Stimulated activated CD4-positive, alpha-beta T cell treated with anti-CD3 and anti-CD28 coated beads, Interleukin-2, amount 100 ng/mL, for 48 hours (primary cell): ENCODE measurements at places on chromosomes 13 and 19.
A peak's percentile ranks its signal among the peaks of the same experiment; 100 is the strongest.

DNA sequence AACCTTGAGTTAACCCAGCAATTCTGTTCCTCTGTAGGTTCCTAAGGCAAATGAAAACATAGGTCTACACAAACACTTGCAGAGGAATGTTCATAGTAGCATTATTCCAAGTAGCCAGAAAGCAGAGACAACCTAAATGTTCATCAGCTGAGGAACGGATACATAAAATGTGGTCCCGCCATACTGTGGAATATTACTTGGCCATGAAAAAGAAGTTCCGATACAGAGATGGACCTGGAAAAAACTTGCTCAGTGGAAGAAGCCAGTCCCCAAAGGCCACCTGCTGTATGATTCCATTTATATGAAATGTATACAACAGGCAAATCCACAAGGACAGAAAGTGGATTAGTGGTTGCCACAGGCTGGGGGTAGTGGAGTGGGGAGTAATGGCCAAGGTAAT lies 53.0 kb downstream of the ARHGEF18 start:
- no peak for DNase-seq

DNA sequence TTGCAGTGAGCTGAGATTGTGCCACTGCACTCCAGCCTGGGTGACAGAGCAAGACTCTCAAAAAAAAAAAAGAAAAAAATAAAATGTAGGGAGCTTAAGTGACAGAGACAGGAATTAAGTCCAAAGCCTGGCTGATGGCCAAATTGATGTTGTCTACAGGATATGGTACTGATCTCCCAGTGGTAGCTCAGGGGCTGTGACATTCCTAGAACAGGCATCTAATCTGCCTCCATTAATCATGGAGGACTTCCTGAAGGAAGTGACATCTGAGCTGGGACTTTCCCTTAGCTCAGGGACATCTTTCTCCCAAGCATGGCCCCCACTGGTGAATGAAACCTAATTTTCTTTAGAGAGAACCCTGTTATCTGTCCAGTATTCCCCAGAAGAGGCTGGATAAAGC lies 11.4 kb upstream of the EDDM13 start:
- no peak for DNase-seq

- no peak for DNase-seq
Measured at GRCh38 chr19:40933025-40933424, 51.0 kb upstream of the CYP2A7 start.

- DNase-seq, result no peak
Measured at GRCh38 chr13:100552755-100553154, 35.8 kb downstream of the GGACT start.

DNA sequence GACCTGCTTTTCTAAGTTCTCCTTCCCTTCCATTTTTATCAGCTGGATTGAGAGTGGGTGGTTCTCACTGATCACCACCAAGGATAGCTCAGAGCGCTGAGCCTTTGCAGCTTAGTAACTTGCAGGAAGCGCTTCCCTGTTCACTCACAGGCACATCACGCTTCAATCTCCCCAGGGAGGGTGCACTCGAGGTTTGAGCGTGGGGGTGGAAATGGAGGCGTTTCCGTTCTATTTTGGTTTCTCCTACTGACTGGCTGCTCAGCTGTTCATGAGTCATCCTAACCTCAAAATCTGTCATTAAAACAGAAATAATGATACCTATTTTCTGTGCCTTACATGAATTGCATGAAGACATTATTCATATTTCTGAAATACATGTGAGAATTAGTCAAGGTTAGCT lies 292.1 kb downstream of the SPRY2 start:
- peak; percentile 24 for DNase-seq

DNA sequence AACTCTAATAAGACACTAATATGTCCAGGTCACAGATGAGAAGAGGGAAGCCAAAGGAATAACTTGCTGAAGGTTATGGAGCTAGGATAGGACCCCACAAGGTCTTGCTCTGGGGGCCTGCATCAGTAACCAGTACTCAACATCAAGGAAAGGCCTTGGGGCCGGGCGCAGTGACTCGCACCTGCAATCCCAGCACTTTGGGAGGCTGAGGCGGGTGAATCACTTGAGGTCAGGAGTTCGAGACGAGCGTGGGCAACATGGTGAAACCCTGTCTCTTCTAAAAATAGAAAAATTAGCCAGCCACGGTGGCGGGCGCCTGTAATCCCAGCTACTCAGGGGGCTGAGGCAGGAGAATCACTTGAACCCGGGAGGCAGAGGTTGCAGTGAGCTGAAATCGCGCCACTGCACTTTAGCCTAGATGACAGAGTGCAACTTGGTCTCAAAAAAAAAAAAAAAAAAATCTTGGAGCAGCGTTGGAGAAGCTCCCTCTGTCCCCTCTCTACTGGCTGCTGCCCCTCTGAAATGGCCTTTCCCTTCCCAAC lies 1.8 kb downstream of the LONP1 start:
- DNase-seq, result peak; percentile 54

- DNase-seq, result peak; percentile 61
Measured at GRCh38 chr19:13842291-13843103, 34.4 kb upstream of the NANOS3 start.

DNA sequence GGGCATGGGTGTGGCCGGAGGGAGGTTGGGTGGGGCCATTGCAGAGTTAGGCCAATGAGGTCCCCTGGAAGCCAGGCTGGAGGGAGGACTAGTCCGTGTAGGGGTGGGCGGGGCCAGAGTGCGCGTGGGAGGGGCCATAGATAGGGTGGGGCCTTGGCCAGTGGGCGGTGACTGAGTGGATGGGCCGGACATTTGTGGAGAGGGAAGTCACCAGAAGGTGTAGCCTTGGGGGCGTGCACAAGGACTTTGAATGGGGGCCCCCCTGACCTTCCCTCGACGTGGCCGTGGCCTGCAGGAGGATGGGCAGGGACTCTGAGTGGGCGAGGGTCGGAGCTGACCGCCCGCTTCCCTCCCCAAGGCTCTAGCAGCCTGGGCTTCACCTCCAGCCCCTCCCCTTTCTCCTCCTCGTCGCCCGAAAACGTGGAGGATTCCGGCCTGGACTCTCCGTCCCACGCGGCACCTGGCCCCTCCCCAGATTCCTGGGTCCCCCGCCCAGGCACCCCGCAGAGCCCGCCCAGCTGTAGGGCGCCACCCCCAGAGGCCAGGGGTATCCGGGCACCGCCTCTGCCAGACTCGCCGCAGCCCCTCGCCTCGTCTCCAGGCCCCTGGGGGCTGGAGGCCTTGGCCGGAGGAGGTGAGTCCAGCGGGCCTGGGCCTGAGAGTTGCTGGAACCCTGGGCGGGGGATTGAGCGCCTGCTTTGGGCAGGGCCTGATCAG lies 16.5 kb upstream of the B3GNT3 start:
- peak; percentile 61 for DNase-seq

GRCh38 chr13:26465954-26466353 lies 91.5 kb upstream of the WASF3 start:
- no peak for DNase-seq

DNA sequence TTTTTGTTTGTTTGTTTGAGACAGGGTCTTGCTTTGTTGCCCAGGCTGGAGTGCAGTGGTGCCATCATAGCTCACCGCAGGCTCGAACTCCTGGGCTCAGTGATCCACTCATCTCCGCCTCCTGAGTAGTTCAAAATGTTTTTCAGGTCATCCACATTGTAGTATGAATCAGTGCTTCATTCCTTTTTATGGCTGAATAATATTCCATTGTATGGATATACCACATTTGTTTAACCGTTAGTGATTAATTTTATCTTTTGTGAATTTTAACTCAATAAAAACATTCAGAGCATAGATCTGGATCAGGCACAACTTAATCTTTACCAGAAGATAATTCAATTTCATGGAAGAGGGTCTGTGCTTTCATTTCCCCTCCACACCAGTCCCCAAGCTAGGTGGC lies 47.7 kb downstream of the VAV1 start:
- DNase-seq, result no peak

GRCh38 chr13:35349673-35350278 lies 126.7 kb downstream of the MAB21L1 start:
- DNase-seq, result no peak

DNA sequence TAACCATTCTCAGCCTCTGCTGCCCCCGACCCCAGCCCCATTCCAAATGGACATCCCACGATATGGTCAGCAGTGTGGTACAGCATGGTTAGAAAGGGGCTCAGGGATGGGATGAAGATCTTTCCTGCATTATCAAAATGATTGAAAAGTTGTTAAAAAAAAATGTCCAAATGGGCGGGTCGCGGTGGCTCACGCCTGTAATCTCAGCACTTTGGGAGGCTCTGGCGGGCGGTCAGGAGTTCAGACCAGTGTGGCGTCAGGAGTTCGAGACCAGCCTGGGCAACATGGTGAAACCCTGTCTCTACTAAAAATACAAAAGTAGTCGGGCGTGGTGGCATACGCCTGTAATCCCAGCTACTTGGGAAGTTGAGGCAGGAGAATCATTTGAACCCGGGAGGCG lies 54.3 kb upstream of the ZNF254 start:
- DNase-seq, result no peak

- DNase-seq, result no peak
Measured at GRCh38 chr13:101325423-101325822, 90.9 kb downstream of the NALCN start.

- no peak for DNase-seq
Measured at GRCh38 chr13:83220241-83220640, 662.0 kb downstream of the SLITRK1 start.

- no peak for DNase-seq
Measured at GRCh38 chr19:13666165-13666564, 98.2 kb upstream of the MRI1 start.

- DNase-seq, result no peak
Measured at GRCh38 chr13:43996221-43996620, 116.5 kb downstream of the LACC1 start.

DNA sequence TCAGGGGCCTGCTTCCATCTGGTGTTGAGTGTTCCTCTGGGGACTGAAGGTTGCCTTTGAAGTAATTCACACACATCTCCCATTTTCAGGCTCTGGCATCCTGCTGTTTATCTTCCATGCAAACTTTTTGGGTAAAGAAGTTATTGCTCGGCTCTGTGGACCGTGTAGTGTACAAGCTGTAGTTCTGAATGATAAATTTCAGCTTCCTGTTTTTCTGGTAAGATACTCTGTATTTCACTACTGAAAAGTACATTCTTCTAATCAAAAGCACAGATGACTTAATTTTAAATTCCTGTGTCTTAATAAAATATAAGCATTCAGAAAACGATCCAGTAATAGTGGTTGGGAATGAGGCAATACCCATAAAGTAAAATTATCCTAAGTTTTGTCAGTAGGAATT lies 36.7 kb downstream of the MPHOSPH8 start:
- DNase-seq, result no peak

GRCh38 chr19:47569331-47569730 lies 3.6 kb downstream of the ZNF541 start:
- DNase-seq, result no peak
